ENCODE measurements at places on chromosomes 2 and 18. TPM values are rescaled to one million over a fixed set of nuclear protein-coding genes. Genes with fewer than 3 reads are reported as not detected.

- no peak for DNase-seq
Observed at GRCh38 chr18:25678221-25678620, 326.3 kb upstream of the ZNF521 start.

DNA sequence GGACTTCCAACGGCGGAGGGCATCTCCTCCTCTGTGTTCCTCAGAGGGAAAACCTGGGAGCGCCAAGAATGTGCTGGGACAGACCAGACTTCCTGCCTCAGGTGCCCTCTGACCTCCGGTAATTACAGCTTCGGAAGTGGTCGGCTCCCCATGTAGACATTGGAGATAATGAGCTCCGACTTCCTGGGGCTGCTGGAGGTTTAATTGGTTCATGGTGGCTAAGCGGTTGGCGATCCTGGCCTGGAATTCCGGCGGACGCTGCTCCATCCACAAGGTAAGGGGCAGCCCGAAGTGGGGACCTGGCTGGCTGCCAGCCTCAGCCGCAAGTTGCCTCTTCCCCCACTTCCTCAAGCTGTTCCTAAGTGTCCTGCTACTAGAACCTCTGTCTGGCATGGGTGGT is 83.2 kb upstream of the EPC2 start:
- DNase-seq = no peak

DNA sequence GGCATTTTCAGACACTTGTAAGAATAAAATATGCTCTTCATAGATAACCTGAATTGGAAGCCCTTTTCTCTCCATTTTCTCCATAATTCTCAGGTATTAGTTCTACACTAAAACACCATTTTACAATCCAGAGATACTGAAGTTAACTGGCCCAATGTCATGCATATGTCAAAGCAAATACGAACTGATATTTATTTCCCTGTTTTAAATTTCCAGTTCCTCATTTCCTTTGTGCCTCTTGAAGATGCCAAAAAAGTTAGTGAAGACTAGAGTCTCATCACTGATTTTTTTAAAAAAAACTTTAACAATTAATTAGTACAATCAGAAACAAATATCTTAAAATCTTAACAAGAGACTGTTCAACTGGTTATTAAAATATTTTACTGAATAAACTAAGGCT is 52.8 kb upstream of the ITGB6 start:
- no peak for DNase-seq

The STARD6 gene
- 0.82 TPM for total RNA-seq

The ST8SIA5 gene
- 4.9 TPM for total RNA-seq

The NYAP2 gene
- 14.3 TPM for total RNA-seq

DNA sequence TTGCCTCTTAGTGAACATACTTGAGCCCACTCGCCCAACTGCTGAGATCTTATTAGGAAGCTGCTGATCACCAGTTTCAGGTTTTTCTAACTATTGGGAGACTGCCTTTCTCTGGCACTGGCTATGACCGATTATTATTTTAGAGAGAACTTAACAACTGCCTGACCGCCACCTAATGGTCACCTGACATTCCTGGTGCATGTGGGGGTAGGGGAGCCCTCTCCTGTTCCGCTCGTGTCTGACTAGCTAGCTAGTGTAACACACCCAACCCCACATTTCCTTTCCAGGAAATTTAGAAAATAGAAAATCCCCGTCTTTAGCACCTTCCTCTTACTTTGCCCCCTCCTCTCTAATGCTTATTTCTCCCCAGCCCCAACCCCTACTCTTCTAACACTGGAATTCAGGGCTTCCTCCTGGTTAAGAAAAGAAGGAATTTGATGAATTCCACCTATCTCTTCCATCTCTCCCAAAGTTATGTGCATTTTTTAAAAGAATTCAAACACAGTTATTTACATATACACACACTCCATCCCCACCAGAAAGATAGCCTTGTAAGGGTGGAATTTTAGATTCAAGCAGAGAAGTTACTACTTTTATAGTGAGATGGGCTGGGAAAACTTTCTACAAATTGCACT is 19.4 kb upstream of the DNER start:
- DNase-seq = no peak

DNA sequence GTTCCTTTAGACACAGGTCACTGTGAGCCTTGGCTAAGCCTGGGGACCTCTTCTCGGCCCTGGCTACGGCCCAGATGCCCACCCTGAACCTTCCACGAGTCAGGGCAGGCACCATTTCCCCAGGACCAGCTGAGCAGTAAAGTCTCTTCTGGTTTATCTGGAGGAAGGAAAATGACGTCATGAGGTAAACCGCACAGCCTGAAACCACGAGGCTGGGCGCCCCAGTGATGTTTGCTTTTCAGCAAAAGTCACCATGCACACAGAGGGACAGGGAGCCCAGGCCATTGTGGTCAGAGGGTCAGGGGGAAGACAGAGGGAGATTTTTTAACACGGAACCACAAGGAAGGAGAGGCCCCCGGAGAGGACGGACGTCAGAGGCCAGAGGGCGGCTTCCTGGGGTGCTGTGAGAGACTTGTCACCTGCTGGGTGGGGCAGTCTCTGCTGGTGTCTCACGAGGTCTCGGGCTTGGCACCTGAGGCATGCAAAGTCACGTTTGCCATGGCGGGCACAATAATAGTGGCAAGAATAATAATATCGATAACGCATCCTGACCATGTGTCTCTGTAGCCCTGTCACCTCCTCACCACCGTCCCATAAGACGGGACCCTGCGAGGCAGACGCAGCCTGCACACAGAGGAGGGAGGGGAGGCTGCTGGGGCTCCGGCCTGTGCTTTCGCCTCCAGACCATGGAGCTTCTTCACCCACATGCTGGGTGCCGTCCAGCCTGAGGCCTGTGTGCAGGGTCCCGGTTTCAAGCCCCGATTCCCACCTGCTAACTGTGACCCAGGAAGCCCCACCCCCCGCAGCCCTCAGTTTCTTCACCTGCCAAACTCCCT is 33.2 kb upstream of the FOSL2 start:
- no peak for DNase-seq

The EMX1 gene
- total RNA-seq = 11.8 TPM

All from frontal cortex (tissue), 4 donors.